T-helper 2 cell (primary cell): ENCODE measurements at places on chromosomes 13 and 19.

- DNase-seq, result no peak
Measured at GRCh38 chr19:2243274-2244124, 5.6 kb upstream of the AMH start.

DNA sequence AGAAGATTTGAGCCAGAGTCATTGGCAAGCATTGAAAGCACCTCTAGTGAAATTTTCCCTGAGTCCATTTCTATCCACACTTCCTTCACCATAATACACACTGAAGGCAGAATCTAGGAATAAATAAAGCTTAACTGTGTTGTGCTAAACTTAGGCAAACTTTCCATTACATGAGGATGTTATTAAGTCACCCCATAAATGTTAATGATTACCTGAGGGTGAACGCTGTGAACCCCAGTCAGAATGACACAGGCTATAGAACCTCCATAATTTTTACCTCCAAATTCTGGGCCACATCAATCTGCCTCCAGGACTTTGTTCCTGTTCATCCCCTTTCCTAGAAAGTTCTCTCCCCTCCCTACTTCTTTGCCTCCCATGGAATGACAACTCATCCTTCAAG is 71.0 kb downstream of the RAP2A start:
- no peak for DNase-seq

- no peak for DNase-seq
Measured at GRCh38 chr13:46881621-46882020, 15.2 kb downstream of the HTR2A start.

DNA sequence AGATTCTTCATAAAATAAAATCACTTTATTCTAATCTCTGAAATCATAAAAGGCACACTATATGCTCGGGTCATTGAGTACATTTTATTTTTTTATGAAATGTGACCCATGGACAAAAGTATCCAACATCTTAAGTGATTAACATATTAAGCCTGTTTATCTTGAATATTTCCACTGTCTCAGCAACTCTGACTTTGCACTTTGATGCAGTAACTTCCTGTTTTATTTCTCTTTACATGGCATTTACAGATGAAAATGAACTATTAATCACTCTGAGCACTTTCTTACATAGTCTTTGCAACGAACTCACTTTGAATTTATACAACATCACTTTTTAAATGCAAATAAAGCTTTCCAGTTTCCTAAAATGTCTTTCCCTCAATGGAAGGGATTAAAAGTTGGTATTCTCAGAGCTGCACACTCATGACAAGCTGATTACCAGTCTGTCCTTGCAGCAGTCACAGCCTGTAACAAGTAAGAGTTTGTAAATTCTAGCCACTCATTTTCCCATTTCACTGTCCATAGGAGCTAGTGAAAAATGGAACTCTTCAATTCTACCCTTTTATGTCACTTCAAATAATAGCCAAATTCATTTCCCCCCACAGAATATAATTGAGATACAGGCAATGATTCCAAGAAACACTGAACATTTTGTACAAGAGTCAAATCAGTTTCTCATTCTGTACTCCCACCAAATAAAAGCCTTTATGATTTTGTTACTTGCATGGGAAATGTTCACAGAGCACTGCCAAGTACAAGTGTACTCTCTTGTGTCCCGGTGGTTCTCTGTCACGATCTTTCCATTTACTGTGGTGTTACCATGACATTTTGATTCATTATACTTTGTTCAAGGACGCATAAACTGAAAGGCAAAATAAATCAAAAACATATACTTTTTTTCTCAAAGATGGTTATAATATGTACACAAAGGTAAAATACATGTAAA is 1968.9 kb downstream of the PCDH9 start:
- DNase-seq, result no peak

DNA sequence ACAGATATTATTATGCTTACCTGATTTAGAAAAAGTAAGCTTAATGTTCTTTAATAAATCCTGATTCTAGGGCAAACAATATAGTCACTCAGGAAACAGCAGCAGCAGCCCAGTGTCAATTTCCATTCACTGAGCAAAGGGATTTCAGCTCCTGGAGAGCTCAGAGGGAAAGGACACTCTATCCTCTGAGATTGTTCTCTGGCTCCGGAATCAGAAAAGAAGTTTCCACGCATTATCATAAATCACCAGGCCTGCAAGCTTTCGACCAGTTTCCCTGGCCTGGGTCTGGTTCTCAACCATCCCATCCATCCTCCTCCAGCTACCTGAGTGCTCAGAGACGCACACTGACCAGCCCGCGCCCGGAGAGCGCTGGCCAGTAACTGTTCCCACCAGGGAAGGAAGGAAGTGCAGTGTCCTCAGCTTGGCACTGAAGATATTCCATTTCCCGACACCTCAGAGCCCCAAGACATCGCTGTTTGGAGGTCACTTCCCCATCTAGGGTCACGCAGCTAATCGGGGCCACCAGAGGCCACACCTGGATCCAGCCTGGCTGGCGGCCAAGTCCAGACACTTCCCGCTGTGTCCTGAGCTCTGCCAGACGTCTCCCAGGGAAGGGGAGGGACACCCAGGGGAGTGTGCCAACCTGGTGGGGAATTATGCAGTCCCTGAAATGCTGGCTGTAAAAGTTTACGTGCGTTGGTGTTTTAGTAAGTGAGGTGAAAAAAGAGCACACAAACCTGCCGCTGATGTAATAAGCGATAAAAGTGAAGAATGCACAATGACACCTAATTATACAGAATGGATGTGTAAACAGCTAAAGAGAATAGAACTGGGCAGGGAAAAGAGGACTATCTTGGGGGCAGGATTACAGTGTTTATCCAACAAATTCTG is 29.1 kb downstream of the EPS15L1 start:
- no peak for DNase-seq

- peak; percentile 28 for DNase-seq
Measured at GRCh38 chr19:43524922-43525835, 1.8 kb downstream of the ETHE1 start.

GRCh38 chr13:42893214-42893671 is 98.8 kb downstream of the EPSTI1 start:
- DNase-seq, result no peak

DNA sequence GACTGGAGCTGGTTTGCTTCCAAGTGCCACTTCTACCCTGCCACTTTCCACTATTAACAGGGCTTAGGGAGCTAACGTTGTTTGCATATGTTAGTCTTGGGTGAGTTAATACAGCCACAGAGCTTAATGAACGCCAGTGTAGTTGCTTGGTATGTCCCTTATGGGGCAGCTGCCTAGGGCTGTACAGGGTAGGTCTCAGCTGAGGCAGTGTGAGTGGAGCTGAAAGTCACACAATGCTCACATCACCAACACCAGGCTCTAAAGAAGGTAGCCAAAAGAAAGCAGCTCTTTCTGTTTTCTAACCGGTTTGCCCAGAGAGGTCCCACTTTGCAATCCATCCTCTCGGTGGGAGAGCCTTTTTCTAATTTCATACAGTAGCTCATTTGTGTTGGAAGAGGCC is 186.2 kb downstream of the RGCC start:
- no peak for DNase-seq
